ENCODE measurements at places on chromosomes 5 and 9.
A peak's percentile ranks its signal among the peaks of the same experiment; 100 is the strongest.

DNA sequence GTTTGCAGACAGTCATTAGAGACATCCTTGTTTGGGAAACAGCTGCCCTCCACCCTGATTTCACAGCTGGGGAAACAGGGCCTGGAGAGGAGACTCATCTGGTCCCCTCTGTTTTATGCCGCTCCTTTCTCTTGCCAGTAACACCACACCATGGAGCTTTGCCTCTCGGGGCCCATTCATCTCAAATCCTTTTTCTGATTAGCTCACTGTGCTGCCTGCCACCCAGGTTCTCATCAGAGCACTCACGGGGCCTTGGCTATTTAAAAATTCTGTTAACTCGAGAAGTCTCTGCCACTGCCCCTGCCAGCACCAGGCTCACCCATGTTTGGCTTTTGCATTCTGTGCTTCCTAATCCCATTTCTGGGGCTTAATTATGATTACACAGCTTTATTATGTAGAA is 36.8 kb upstream of the C5orf58 start:
- no peak for DNase-seq

GRCh38 chr5:113692891-113693457 is 179.5 kb downstream of the YTHDC2 start:
- DNase-seq, result no peak

- DNase-seq, result no peak
Observed at GRCh38 chr5:138705007-138705406, 48.2 kb upstream of the CTNNA1 start.

- no peak for DNase-seq
Observed at GRCh38 chr5:130476325-130476724, 572.1 kb downstream of the CHSY3 start.

DNA sequence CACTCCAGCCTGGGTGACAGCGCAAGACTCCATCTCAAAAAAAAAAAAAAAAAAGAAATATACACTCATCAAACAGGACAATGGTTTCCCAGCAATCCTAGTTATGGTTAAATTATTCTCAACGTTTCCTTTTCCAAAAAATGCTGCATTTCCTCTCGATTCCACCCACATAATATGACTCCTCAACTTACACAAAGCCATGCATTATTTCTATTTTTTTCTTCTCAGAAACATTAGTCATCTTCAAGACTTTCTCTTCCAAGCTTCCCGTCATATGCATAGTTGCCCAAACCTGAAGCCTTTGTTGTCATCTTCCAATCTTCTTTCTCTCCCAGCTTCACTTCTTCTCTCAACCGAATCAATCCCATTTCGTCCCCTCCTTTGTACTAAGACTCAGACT is 61.4 kb upstream of the RANBP6 start:
- DNase-seq, result no peak

DNA sequence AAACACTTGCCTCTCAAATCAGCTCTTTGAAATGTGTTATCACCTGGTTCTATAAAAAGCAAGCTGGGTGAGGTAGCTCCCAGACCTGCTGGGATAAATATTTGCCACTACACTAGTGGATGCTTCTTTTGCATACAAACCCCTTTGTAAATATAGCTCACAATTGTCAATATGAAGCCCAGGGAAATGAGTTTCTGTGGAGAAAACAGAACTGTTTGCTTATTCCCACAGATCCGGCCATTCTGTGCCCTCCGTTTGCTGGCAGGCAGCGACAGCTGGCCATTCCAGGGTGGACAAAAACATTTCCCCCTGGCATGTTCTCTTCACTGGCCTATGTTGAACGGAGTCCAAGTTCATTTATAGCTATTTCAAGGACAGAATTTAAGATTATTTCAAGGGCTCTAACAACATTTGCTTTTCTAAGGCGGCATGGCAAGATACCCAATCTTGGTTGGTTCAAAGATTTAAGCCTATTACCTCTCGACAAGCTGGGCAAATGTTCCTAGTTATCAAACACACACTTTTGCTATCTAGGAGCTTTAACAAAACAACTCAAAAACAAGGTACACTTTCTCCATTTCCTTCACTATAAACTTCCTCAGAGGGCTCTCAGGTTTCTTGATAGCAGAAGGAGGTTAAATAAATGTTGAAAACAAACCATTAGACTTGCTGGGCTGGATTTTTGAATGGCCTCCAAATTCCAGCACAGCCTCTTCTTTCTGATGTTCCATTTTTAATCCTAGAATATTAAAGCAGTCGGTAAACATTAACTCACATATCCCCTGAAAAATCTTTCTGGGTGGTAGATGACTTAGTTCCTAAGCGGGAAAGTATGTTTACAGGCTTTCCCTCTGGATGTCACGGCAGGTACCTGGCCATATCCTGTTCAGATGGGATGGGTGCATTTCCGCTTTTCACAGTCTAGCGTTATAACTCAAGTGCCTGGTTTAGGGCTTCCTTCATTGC is 332.3 kb downstream of the PLK2 start:
- DNase-seq, result no peak

DNA sequence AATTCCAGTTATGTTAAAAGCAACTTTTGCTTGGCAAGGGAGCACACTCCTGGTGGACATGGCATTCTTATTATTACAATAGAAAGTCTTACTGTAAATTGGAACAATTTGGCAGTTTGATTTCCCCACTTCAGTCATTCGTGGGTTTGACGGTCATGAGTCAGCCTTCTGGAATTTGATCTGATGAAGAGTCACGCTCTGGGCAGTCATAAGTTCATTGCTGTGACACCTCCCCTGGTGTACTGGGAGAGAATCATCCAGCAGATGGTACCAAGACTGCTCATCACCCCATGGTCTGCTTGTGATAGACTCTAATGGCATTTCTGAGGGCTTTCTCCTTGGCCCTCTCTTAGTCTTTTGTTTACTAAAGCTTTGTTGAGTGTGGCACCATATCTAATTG is 53.8 kb downstream of the GLRA1 start:
- DNase-seq, result no peak

GRCh38 chr5:16492398-16493140 is 27.0 kb upstream of the ZNF622 start:
- DNase-seq, result no peak

- no peak for DNase-seq
Observed at GRCh38 chr9:93466416-93467061, 13.2 kb upstream of the FAM120AOS start.

GRCh38 chr5:61673007-61673735 is 341.1 kb downstream of the ZSWIM6 start:
- DNase-seq, result no peak

GRCh38 chr5:108669462-108669861 is 78.2 kb upstream of the FER start:
- no peak for DNase-seq

GRCh38 chr9:70571258-70571657 is 156.8 kb upstream of the KLF9 start:
- DNase-seq, result no peak

GRCh38 chr5:565782-566440 is 41.7 kb upstream of the SLC9A3 start:
- DNase-seq, result no peak

GRCh38 chr9:116944714-116945534 is 257.8 kb downstream of the TRIM32 start:
- DNase-seq, result no peak

DNA sequence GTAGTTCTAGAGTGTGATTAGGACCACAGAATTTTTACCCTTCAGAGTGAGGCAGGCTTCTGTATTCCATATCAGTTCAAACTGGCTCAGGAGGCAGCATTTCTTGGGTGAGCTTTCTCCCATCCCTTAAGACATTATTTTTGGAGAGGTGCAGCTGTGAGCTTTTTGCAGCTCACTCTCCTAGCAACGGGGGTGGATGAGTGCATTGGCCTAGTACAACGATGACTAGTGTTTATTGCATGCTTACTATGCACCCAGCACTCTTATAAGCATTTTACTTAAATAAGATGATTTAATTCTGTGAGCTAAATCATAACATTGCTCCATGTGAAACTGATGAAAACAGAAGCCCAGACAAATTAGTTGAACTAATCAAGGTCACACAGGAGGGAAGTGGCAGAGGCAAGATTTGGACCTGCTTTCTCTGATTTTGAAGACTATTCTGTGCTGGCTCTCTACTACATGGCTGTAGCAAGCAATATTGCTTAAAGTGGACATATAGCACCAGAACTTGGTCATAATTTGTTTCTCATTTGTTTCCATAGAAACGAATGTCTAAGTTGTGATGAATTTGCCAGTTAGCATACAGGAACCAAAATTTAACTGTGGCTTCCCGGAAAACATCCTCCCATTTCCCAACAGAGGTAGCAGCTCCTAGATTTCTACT is 372.1 kb upstream of the RIOK2 start:
- no peak for DNase-seq

DNA sequence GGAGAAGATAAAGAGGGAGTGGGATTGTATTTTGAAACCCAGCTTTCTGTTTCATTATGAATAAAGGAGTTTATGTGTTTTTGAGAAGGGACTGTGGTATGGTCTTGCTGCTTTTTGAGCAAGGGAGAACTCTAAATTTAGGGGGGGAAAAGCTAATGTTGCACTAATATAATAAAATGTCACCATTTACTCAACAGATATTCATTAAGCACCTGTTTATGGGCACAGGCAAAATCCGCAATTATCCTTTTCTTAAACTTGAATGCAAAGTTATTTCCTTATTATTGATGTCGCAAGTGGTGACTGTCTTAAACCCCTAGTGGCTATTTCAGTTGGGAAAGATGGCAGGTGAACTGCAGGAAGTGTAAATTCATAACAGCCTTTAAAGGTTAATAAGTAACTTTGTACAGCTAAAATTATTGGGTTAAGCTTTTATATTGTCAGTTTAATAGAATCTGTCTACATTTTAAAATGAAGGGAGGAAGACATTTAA is 1.5 kb downstream of the CDC42SE2 start:
- no peak for DNase-seq

GRCh38 chr9:37990404-37991015 is 78.5 kb downstream of the SHB start:
- DNase-seq, result no peak

- no peak for DNase-seq
Observed at GRCh38 chr5:134462047-134462575, 50.4 kb upstream of the CDKN2AIPNL start.

DNA sequence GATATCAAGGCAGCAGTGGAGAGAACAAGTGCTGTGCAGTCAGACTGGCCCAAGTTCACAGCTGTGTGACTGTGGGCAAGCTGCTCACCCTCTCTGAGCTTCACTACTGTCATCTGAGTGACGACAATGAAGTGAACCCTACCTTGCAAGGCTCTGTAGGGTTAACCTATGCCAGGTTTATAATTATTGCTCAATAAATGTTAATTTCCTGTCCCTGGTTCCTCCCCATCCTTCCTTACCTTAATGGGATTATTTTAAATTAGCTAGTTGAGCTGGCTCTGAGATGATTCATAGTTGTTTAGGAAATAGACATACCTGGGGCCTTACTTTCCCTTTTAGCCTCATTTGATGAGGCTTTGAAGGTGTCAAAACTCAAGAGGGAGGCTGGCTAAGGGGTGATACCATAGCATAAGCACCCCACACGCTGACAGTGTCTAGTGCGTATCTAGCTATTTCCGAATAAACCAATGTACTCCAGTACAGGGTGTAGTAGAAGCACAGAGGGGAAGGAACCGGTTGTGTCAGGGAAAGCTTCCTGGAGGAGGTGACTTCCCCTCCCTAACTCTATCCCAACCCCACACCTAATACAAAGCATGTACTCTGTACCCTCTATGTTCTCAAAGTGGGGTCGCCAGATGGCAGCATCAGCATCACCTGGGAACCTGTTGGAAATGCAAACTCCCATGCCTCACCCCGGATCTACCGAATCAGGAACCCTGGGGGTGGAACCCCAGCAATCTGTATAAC is 63.3 kb upstream of the SLC25A51 start:
- no peak for DNase-seq

GRCh38 chr5:14580398-14581034 is 1.1 kb upstream of the OTULINL start:
- no peak for DNase-seq

DNA sequence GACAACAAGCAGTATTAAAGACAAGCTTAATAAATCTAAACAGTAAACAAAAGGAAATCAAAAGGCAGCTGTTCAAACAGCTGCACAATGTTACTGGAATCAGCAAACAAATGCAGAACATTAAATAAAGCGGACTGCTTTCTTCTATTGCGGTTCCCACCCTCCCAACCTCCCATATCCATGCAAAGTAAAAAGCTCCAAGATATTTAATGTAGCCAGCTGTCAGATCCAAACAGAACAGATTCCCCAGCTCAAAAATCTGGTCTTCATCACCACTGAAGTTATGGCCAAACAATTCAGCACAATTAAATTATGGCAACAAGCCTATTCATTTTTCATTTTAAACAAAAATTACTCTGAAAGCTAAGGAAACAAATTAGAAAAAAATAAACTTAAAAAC is 75.9 kb downstream of the SLC38A9 start:
- no peak for DNase-seq

DNA sequence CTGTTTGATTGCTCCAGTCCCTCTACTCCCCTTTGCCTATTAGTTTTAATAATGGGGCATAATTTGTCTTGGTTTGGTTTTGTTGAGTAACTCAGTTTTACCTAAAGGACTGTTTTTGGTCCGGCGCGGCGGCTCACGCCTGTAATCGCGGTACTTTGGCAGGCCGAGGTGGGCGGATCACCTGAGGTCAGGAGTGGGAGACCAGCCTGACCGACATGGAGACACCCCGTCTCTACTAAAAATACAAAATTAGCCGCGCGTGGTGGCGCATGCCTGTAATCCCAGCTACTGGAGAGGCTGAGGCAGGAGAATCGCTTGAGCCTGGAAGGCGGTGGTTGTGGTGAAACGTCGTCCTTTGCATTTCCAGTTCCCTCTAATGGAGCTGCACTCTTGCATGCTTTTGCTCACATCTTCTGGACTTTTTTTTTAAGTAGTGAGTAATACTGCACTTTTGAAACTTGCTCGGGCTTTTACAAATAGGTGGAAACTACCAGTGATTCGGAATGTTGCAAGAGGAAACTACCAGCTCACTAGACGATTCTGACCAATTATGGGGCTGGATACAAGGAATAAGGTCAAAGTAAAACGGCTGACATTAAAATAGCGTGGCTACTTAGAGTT is 721 bp upstream of the MAML1 start:
- no peak for DNase-seq

DNA sequence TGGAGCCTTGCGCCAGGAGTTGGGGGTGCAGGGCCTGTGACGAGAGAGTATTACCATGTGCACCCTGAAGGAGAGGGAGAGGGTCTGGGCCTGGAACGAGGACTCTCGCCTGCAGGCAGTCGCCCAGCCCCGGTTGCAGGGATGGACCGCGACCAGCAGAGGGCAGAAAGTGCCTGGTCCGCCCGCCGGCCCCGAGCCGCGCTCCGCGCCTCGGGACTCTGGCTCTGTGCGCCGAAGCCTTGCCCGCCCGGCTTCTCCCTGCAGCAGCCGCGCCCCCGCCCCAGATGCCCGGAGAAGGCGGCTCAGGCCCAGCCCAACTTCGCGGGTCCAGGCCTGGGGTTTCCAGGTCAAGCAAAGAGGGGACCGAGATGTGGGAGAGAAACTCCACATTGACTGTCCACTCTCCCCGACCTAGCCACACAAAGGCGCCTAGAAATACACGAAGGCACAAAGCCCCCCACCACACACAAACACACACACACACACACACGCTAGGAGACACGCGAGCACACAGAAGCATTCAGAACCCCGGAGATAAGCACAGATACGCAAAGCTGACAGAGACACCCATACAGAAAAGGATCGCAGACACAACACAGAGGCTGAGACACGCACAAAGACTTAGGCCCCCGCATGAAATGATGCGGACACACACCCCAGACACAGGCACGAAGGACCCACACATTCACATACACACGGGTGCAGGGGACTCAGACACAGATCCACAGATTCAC is 2.0 kb upstream of the LMX1B start:
- DNase-seq, result peak; percentile 41

Data from stimulated activated naive CD4-positive, alpha-beta T cell (primary cell).